GOT3 (cell line): ENCODE measurements at places on chromosomes 5 and 9.

GRCh38 chr5:7415123-7415522 lies 19.2 kb downstream of the ADCY2 start:
- no peak for DNase-seq

DNA sequence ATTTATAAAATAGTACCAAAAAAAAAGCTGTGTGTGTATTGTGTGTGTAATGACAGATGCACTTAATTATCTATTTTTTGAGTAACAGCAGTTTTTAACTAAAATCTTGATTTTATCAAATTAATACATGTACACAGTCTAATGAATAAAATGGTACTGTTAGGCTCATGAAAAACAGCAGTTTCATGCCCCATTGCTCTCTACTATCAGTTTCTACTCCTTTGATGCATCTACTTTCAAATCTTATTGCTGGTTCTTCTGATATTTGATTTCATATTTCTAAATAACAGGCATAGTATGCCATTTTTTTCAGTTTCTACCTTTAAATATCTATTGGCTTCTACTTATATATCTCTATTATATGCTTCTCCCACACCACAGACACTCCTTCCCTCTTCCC lies 117.4 kb downstream of the CCDC171 start:
- DNase-seq, result no peak

- no peak for DNase-seq
Observed at GRCh38 chr5:12659686-12660085, 755.4 kb upstream of the CTNND2 start.

GRCh38 chr9:115988701-115989100 lies 164.9 kb upstream of the PAPPA start:
- no peak for DNase-seq

DNA sequence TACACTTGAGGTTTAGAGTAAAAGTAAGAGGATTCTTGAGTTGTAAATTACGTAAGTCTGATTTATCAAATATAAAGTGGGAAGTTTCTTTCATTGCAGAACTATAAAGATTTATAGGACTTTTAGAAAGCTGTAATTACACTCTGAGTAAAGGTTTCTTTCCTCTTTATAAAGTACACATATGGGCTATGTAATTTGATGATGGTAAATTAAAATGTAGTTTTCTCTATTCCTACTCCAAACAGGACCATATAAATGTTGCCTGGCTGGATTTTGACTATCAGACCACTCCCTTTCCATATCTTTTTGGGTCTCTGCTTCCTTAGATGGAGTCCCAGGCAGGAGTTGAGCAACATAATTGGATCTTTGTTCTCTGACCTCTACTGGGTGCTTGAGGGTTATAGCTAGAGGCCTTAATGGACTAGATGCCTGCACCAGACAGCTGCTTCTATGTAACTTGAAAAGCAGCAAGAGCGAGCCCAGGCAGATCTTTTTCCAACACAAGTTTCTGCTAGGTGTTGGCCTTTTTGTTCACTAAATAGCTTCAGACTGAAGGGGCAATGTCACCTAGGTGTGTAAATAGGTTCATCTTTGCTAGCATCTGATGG lies 11.4 kb upstream of the TEX48 start:
- DNase-seq, result no peak

DNA sequence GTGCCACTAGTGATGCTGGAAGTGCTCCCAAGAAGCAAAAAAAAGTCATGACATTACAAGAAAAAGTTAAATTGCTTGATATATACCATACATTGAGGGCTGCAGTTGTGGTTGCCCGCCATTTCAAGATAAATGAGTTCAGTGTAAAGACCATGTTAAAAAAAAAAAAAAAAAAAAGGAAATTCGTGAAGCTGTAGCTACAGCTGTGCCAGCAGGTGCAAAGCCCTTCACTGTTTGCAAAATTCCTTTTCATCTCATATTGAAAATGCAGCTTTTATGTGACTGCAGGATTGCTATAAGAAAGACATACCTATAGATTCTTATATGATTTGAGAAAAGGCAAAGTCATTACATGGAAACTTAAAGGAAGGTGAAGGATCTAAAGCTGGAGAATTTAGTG lies 179.6 kb upstream of the POU5F2 start:
- no peak for DNase-seq

GRCh38 chr9:96686638-96687335 lies 31.7 kb upstream of the PRXL2C start:
- no peak for DNase-seq

DNA sequence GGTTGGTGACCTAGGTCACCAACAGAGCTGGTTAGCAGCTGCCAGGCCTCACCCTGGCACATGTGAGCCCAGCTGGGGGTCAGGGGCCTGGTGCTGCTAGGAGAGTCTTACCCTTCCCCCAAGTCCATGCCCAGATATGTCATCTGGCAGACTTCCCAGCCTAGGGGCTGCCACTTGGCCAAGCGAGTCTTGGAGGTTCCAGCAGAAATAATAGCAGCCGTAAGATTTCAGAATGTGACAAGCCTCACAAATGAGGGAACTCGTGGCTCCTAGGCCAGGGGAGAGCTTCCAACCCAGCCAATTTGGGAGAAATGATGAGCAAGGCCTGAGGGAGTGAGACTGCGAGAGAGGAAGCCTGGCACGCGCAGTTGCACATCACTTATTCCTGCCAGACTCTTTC lies 11.1 kb downstream of the URM1 start:
- no peak for DNase-seq

- no peak for DNase-seq
Observed at GRCh38 chr5:160970605-160971191, 118.7 kb upstream of the ATP10B start.

DNA sequence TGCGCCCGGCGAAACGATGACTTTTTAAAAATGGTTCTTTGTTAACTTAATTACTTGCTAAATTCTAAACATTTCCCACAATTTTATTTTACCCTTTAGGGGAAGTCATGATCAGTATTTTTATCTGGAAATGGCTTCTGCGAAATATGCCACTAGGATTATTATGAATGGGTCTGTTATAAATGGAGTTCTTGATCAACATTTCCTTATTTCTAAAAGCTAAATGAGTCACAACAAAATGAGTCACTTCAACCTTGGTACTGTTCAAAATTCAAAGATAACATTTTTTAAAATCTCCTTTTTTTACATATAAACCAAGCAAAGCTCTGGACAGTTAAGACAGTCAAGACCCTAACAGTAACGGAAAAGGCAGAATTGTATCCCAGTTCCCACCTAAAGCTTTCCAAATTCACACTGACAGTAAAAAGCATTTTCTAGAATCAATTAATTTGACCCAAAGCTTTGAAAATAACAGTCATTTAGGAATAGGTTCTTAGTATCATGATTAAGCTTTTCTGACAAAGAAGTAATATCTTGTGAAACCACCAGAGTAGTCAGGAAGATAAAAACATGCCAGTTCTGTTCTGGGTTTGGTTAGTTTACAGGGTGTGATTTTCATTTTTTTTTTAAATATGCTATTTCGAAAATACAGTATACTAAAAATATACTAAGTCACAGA lies 81.7 kb downstream of the LHFPL2 start:
- no peak for DNase-seq

DNA sequence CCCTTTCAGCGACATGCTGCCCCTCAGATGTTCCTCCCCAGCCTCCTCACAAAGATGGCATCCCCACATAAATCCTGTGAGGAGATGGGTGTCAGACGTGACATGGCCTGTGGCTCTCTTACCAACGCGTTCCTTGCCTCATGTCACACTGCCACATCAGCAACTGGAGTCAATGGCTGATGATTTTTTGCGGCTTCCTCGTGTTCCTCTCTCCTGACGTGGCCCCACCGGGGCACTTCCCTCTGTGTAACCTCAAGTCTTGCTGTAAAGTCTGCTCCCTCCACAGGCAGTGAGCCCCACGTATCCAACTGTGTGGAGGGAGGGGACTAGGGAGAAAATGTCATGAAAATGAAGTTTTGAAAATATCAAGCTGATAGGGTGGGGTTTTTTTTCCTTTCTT lies 53.2 kb upstream of the SHISAL2B start:
- DNase-seq, result no peak

- DNase-seq, result no peak
Observed at GRCh38 chr9:30410273-30410672, 1974.2 kb upstream of the ACO1 start.

DNA sequence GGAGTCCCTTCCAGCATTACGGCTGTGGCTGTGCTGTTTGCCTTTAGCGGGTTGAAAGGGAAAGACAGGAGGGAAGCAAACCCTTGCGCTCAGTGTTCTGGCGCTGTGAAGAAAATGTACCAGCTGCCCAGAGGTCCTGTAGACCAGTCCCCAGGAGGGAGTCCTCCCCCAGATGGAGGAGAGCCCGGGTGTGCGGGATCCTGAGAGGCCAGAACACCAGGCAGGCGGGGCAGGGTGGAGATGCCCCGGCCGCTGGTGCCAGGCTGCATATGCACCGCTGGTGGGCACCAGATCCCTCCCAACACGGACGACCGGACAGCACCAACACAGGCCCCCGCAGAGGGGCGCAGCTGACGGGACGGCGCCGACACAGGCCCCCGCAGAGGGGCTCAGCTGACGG lies 37.2 kb upstream of the SLC9A3 start:
- DNase-seq, result no peak

- no peak for DNase-seq
Observed at GRCh38 chr9:20361229-20361628, 261.1 kb downstream of the MLLT3 start.

DNA sequence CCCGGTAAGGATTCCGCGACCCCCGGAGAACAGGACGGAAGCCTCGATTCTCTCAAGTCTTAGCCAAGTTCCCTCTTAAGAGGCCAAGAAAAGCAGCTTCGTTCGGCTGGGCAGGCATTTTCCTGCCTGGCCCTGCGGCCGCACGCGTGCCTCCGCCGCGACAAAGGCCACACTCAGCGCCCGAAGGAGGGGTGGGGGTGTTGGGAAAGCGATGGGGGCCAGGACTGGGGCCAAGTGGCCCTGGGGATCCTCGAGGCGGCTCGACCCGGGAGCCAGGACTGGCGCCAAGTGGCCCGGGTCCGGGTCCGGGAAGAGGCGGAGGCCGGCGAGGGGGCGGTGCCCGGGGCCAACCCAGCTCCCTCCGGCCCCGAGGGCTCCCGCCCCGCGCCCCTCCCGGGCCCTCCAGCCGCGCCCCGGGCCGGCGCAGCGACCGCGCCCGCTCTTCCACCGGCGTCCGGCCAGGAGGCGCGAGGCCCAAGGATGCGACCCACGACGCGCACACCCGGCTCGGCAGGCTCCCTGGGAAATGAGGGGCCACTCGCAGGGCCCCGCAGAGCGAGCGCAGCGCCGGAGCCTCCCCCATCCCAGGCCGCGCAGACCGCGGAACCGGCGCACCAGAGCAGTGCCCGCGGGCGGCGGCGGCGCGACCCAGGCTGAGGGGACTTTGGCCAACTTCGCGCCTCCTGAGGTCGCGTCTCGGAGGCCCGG lies 756 bp downstream of the VAV2 start:
- no peak for DNase-seq

GRCh38 chr9:117470902-117471301 lies 56.0 kb upstream of the ASTN2 start:
- DNase-seq, result no peak

DNA sequence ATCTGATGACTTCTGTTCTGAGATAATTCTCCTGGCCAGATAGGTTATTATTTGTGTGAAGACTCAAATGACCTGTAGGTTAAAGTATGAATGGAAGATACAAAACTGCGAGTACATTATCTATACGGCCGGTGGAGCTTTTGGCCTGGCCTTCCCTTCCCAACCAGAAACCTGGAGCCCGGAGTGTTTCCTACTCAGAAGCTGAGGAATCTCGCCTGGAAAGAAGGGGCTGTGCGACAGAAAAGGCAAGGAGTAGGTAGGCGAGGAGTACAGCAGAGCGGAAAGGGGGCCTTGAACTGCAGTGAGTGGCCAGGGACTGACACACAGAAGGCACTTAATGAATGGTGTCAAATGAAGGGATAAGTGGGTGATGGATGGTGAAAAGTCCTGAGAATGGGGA lies 34.6 kb downstream of the ANGPTL2 start:
- DNase-seq, result no peak

GRCh38 chr9:5354184-5354583 lies 14.5 kb upstream of the RLN1 start:
- no peak for DNase-seq

GRCh38 chr9:83032065-83032625 lies 30.8 kb downstream of the RASEF start:
- DNase-seq, result no peak

DNA sequence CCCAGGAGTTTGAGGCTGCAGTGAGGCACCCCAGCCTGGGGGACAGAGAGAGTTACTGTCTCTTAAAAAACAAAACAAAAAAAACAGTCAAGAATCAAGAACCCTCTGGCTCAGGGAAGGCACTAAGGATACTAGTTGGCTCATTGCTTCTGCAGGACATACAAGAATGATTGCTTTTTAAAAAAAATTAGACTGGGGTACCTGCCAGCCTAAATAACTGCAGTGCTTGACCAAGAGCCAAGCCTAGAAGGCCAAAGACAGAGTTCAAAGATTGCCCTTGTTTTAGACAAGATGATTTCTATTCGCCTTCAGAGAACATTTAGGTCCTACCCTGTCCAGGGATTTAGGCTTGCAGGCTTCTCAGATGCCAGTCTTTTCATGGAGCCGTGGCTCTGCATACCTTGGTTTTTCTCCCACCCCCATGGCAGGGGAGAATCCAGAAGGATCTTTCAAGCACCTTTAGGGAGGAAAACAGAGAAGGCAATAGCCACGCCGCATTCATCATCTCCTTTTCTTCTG lies 93.7 kb upstream of the IL6ST start:
- DNase-seq, result no peak

DNA sequence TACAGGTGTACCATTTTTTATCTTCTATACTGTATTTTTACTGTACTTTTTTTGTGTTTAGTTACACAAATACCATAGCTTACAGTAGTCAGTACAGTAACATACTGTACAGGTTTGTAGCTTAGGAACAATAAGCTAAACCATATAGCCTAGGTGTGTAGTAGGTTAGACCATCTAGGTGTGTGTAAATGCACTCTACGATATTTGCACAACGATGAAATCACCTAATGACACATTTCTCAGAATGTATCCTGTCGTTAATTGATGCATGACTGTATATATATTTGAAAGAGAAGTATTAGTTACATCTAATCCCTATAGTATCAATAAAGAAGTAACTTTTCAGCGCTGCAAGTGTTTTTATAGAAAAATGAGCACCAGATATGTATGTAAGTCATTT lies 138.8 kb downstream of the TRPM6 start:
- no peak for DNase-seq

DNA sequence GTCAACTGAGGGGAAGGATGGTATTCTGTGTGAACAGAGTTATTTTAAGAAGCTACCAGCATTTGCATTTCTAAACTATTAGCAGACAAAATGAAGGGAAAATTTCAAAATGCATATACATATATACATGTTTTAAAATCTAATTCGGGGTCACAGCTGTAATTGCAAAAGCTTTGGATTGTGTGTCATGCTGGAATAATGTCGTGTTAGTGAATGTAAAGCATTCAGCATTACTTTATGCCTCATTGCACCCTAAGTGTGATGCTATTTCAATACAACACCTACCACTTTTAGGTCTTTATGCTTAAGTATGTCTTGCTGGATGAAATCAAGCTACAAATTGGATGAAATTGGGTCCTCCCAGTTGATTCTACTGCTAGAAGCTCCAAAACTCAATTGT lies 687.6 kb upstream of the MEF2C start:
- DNase-seq, result no peak

DNA sequence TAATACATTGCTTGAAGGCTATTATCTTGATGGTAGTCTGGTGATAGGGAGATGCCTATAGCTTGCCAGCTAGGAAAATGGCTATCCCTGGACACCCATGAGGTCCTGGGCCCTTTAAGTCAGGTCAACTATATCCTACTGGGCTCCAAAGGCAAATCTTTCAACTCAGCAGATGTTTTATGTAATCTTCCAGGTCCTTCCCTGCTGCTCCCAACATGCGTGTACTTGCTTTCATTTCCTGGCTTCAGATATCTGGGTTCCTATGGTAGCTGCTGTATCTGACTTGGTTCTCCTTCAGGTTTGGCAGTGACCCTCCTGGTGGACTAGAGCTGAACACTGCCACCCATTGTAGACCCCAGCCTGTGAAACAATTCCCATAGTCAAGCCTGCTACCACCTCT lies 32.4 kb upstream of the GAS1 start:
- no peak for DNase-seq
